ENCODE measurements at places on chromosomes 7 and 10.

DNA sequence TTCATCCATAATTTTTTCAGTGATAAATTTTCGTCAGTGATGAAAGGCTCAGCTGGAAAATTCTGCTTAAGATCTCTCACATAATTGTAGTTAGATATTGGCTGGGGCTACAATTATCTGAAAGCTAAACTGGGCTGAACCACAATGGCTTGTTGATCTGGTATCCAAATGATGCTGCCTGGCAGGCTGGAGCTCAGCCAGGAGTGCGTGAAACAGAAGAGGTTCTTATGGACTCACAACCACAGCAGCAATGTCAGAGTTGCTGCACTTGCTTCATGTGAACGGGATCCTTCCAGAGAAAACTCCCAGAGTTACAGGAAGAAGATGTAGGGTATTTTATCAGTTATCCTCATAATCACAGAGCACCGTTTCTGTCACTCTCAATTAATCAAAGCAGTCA is 533.2 kb upstream of the POM121L12 start:
- DNase-seq = no peak

GRCh38 chr7:41274179-41274578 is 428.7 kb downstream of the INHBA start:
- no peak for DNase-seq

DNA sequence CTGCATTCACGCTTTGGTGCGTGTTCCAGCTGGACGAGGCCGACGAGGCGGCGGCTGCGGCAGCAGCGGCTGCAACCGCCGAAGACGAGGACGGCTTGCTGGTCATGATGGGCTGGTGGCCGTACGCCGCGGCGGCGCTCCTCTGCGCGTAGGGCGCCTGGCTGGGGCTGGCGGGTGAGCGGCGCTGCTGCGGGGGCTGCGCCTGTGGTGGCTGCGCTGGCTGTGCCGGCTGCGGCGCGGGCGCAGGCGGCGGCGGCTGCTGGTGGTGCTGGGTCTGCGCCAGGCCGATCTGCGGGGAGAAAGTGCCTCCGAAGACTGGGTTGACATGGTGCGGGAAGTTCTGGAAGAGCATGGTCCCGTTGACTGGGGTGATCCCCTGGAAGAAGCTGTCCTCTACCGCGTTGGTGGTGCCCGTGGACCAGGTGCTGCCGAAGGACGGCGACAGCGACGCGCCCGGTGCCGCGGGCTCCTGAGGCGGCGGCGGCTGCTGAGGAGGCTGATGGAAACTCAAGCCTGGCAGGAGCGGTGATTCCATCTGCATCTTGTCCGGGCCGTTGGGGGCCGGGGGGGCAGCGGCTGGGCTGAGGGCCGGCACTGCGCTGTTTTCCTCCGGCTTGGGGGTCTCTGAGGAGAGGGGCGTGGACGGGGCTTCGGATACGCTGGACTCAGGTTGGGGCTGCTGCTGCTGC is 51.1 kb downstream of the CPEB3 start:
- DNase-seq = peak; percentile 66

DNA sequence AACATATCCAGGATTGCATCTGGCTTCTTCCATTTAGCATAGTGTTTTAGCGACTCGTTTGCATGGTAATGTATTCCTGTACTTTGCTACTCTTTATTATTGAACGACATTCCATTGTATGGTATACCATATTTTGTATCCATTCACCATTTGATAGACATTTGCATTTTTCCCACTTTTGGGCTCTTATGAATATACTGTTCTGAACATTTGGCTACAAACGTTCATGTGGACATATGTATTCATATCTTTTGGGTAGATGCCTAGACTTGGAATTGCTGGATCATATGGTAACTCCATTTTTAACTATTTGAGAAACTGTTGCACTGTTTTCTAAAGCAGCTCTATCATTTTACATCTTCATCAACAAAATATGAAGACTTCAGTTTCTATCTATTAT is 383.7 kb upstream of the AKR1E2 start:
- DNase-seq = no peak

DNA sequence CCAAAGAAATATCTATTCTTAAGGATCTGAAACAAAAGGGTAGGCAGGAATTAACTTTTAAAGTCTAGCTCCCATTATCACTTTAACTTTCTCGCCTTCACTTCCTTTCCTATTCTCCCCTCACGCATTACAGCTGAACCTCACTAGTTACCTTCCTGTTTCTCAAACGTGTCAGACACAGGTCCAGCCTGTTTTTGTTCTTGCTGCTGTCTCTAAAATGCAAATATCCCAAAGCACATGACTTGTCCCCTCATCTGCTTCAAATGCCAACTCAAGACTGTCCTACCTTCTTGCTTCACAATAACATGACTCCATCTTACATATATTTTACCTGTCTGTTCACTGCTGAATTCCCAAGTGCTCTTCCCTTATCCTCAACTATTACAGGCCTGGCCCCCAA is 17.6 kb downstream of the ZDHHC6 start:
- DNase-seq = no peak

GRCh38 chr10:71270301-71271220 is 48.5 kb upstream of the SLC29A3 start:
- DNase-seq = peak; percentile 75

- no peak for DNase-seq
Observed at GRCh38 chr7:6476596-6477317, 29.0 kb upstream of the DAGLB start.

GRCh38 chr10:68092512-68092911 is 16.8 kb upstream of the MYPN start:
- no peak for DNase-seq

DNA sequence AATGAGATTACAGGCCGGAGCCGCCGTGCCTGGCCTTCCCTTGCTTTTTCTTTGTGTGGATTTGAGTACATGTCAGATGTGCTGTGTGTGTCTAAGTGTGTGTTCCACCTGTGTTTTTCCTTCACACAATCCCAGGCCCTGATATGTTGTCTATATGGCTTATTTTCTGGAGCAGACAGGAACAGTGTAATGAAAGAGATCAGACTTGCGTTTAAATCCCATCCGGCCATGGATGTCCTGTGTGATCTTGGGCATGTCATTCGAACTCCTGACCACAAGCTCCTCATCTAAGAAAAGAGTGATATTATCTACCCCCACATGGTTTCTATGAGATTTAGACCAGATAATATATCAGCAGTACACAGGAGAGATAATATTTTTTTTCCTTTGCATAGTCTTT is 37.2 kb downstream of the APBB1IP start:
- DNase-seq = no peak

DNA sequence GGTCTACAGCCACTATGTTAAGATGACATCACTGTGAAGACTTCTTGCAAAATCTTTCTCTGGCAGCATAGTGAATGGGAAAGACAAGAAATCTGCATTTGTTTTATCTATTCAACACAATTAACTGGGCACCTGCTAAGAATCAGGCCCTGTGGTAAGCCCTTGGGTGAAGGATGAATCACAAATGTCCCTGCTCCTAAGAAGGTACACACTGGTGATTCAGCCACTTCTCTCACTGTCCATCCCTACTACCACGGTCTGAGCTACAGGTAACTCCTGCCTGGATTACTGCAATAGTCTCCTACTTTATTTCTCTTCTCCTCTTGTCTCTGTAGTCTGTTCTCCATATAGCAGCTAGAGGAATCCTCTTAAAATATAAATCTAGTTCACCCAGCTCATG is 116.1 kb downstream of the HIBADH start:
- DNase-seq = no peak

DNA sequence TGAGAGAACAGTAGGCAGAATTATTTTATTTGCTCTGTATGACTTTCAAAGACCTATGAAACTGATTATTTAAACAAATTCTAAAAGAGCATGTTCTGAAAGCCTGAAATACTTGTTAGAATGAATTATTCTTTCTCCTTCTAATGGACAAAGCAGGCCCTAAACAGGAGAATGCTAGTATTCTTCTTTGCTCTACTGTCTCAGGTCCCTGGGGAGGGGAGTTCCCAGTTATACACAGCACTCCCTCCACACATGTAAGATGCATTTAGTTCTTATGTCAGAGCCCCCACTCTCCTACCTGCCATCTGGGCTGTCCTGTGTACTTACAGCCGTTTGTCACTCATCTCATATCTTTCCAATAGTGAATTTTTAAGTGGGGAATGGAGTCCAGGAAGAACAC is 633.5 kb upstream of the ANKRD30A start:
- DNase-seq = no peak

GRCh38 chr7:77415476-77415822 is 700 bp downstream of the GSAP start:
- peak; percentile 41 for DNase-seq

Measured in frontal cortex (tissue), 4 donors.